ENCODE measurements at places on chromosomes 7 and 10. TPM values are rescaled to one million over a fixed set of nuclear protein-coding genes. Genes with fewer than 3 reads are reported as not detected.

CUBN gene
- 0.85 TPM for total RNA-seq

GDI2 gene
- total RNA-seq: 434 TPM

DRGX gene
- not detected for total RNA-seq

WNT2 gene
- total RNA-seq: 1.4 TPM

GSDME gene
- total RNA-seq: 48.9 TPM
